ENCODE measurements at places on chromosomes 3 and 15. TPM values are rescaled to one million over a fixed set of nuclear protein-coding genes. Genes with fewer than 3 reads are reported as not detected.

Gene GOLGA8T
- not detected for total RNA-seq

Gene TMCO5A
- total RNA-seq: not detected

Gene P2RY13
- total RNA-seq: not detected

Gene TOMM70
- total RNA-seq: 44.2 TPM

Gene RTP1
- not detected for total RNA-seq

Gene RARB
- total RNA-seq: 20.8 TPM

Gene SMARCC1
- total RNA-seq: 22.6 TPM

Gene WDR93
- under 0.01 TPM for total RNA-seq

Gene PRTG
- 1.6 TPM for total RNA-seq

Gene TMPRSS7
- not detected for total RNA-seq

Gene CTXN2
- not detected for total RNA-seq

Gene FAM107A
- total RNA-seq: 0.32 TPM

Gene FEZF2
- not detected for total RNA-seq

Gene ZCWPW2
- 0.39 TPM for total RNA-seq

Gene EPHA6
- total RNA-seq: not detected

Gene WDR72
- not detected for total RNA-seq

Gene ZIC4
- not detected for total RNA-seq

Gene SEMA5B
- total RNA-seq: not detected

Gene DENND6A
- 9.8 TPM for total RNA-seq

Gene CD200R1
- total RNA-seq: not detected

Gene ENTPD3
- not detected for total RNA-seq

Gene ZSCAN2
- 10.7 TPM for total RNA-seq

Gene KNL1
- total RNA-seq: 7.9 TPM

Gene UROC1
- not detected for total RNA-seq

Gene EFCC1
- total RNA-seq: 0.65 TPM

Gene ACAN
- 0.13 TPM for total RNA-seq

Gene ZBED2
- total RNA-seq: 0.39 TPM

Data from epithelial cell of alveolus of lung (primary cell).